ENCODE measurements at places on chromosomes 11 and 22.
A peak's percentile ranks its signal among the peaks of the same experiment; 100 is the strongest.

DNA sequence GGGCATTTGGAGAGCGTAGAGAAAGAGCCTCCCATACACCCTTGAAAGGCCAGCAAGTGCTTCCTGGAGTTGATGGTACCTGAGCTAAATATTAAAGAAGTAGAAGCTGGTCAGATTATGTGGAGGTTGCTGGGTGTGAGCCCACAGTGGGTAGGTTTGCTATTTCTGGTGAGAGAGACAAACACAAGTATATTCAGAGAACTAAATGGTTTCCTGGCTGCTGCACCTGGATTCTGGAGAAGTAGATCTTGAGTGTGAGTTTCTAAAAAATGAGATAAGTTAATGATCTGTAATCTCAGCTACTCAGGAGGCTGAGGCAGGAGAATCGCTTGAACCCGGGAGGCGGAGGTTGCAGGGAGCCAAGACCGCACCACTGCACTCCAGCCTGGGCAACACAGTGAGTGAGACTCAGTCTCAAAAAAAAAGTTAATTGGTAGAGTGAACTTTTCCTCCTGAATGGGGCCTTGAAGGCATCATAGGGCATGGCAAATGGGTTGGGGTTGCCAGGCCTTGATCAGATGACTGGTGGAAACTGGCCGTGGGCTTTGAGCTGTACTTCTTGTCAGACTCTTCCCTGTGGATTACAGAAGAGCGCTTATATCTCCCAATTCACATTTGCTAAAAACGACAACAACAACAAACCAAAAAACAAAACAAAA, 75.8 kb downstream of the ADAMTS15 start:
- DNase-seq: no peak

DNA sequence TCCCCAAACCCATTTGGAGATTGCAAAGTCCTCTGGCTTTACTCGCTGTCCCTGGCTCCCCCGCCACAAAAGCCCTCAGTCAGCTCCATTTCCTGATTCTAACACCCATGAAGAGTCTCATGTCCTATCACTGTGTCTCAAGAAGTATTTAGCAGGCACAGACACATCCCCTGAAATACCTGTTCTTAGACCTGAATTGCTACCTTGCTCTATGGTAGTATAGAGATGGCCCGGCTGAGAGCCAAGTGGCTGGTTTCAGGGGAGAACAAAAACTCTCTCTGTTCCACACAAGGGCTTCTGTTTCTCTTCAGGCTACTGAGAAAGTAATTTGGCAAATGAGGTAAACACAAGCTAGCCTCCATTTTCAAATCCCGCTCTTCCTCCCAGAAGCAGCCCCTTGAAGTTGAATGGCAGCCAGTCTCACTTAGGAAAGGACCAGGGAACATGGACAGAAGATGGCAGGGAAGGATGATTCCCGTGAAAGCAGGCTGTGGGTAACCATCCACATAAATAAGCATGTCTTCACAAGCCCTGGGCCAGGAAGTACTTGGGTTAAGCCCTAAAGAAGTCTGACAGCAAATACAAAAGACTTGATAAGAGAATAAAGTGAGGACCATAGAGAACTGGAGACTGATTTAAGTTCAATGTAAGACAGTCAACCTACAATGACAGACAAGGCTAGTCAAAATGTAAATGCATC, 137.8 kb downstream of the C11orf58 start:
- DNase-seq: no peak

- DNase-seq: no peak
These were observed 202.8 kb upstream of the BDNF start for GRCh38 chr11:27902981-27903624.

DNA sequence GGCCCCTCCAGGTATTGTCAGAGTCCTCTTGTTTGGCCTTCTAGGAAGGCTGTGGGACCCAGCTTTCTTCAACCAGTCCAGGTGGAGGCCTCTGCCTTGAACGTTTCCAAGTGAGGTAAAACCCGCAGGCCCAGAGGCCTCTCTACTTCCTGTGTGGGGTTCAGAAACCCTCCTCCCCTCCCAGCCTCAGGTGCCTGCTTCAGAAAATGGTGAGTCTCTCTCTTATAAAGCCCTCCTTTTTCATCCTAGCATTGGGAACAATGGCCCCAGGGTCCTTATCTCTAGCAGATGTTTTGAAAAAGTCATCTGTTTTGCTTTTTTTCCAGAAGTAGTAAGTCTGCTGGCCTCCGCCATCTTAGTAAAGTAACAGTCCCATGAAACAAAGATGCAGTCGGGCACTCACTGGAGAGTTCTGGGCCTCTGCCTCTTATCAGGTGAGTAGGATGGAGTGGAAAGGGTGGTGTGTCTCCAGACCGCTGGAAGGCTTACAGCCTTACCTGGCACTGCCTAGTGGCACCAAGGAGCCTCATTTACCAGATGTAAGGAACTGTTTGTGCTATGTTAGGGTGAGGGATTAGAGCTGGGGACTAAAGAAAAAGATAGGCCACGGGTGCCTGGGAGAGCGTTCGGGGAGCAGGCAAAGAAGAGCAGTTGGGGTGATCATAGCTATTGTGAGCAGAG, at the start of gene CD3E:
Gene CD3E (plus strand): TSS at position 163 of the 681 bp plus-strand sequence. CDS start 223 bp downstream, at position 386.
- no peak for DNase-seq

- DNase-seq: no peak
These were observed 166.1 kb upstream of the API5 start for GRCh38 chr11:43145653-43146052.

GRCh38 chr11:110000031-110000502, 93.1 kb upstream of the ZC3H12C start:
- DNase-seq: no peak

DNA sequence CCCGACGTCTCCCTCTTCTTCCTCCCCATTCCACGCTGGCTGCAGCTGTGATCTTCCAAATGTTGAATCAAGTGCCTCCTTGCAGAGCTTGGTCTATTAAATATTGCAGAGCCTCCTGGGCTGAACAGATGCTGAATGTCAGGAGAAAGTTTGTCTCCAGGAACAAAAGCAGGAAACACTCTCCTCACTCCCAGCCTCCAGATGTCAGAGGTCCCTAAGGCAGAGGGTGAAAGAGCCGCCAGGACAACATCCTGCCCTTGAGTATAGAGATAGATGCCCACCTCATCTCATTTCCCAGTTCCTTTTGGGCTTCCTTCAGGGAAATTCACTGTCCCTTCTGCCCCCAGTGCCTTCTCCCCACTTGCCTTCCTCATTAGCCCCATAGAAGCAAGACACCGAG, 40.8 kb upstream of the IGSF9B start:
- DNase-seq: no peak

- DNase-seq: peak; percentile 57
These were observed 519 bp downstream of the ARRB1 start for GRCh38 chr11:75350743-75351540.

DNA sequence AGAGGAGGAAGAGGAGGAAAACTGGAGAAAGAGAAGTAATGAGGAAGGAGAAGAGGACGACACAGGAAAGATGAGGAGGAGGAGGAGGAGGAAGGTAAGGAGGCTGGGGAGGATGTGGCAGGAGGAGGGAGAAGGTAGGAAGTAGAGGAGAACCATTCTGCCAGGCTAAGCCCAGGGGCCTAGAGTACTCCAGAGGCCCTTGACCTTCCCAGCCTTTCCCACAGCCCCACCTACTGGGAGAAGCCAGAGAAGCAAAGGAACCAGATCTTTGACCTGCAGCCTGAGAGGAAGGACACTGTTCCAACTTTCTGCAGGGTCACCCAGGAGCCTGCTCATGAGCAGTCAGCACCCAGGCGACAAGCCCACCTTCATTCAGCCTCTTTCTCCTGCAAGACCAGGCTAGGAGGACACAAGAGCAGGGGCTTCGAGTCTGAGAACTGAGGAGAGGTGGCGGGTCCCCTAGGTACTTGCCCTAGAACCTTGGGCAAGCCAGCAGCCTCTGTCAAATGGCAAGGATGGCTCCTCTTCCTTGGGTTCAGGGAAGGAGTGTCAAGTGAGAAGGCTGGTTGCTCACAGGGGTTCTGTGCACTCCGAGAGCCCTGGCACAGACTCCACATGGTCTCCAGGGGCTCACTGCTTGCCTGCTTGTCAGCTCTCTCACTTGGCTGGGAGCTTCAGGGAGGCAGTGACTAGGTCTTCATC, 27.9 kb upstream of the OAF start:
- no peak for DNase-seq

GRCh38 chr11:122167100-122167499, 51.1 kb upstream of the BLID start:
- DNase-seq: no peak

GRCh38 chr11:113568566-113568965, 93.4 kb upstream of the DRD2 start:
- no peak for DNase-seq

GRCh38 chr22:32448980-32449379, 15.3 kb downstream of the BPIFC start:
- no peak for DNase-seq

DNA sequence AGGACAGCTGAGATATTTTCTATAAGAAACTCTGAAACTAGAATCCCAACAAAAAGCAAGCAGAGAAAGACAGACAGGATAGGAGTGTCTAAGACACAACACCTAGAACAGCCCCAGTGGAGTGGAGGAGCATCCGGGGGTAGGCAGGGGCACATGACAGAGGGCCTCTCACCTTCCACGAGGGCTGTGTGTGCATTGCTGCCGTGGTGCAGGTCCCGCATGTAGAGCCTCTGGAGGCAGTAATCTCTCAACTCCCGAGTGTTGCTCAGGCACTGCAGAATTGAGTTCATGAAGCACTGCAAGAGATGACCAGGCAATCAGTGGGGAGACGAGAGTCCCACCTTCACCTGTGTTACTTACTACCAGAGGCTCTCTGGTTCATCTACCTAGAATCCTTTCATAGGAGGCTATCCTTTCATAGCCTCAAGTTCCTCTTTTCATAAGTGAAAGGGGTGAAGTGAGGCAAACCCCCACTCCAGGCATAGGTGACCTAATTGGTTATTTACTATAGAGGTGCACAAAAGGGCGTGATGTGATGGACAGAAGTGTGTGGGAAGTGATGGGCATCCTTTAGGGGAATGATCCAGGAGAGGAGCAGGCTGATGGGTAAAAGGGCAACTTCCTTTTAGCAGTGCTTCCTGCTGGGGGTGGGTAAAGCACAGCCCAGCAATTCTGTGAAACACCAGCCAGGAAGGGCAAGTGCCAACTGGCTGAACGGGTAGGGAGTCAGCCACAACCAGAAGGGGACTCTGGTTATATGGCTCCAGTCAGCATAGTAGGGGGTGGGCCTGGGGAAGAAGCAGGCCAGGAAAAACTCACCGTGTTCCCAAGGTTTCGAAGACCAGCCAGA, 13.1 kb upstream of the MFRP start:
- DNase-seq: no peak

DNA sequence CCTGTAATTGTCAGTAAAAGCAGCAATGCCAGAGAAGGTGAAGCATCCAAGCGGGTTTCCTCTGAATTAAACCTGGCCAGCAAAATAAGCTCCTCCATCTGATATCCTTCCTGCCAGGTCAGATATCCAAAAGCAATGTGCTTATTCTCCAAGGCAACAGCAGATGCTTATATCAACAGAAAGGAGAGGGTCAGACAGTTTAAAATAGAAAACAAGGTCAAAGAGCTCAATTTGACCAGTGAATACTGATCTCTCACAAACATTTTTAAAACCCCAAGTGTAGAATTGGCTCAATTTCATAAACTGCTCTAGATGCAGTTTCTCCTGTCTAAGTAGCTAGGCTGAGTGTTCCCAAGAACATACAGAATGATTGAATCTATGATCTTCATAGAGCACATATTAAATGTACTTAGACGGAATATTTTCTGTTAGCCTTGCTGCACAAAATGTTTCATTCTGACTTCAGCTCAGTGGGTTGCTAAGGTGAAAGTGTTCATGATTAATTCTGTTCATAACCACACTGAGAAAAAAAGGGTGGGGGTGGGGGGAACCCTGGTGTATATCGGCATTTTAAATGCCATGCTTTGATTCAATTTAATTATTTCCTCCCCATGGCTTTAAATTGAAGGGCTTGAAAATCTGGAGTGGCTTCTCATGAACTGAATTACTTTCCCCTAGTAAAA, 174.2 kb upstream of the ARHGAP20 start:
- peak; percentile 23 for DNase-seq

DNA sequence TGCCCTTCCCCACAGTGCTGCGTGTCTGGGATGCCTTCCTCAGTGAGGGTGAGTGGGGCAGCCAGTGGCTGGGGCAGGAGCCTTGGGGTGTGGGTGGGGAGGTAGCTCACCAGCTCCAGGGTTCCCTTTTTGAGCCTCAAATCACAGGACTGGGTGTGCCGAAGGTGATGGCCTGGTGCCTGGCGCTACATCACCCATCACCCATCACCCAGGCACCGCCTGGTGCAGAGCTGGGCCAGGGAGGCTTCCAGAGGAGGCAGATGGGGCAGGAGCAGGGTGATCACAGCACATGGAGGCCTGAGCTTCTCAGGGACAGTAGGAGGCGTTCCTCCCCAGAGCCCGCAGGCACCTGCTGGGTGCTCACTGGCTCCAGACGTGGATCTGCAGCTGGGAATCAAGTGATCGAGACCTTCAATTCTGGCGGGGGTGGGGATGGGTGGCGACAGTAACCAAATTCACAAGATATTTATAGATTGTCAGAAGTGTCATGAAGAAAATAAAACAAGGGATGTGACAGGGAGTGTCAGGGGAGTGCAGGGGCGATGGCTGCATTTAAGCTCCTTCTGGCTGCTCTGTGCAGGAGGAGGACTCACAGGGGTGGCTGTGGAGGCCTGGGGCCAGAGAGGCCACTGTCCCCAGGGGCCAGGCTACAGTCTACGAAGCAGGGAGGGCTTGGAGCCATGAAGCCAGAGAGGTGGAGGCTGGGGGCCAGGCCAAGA, 3.2 kb downstream of the TBC1D10C start:
- no peak for DNase-seq

- DNase-seq: no peak
These were observed 25.3 kb downstream of the STIM1 start for GRCh38 chr11:3880724-3881123.

DNA sequence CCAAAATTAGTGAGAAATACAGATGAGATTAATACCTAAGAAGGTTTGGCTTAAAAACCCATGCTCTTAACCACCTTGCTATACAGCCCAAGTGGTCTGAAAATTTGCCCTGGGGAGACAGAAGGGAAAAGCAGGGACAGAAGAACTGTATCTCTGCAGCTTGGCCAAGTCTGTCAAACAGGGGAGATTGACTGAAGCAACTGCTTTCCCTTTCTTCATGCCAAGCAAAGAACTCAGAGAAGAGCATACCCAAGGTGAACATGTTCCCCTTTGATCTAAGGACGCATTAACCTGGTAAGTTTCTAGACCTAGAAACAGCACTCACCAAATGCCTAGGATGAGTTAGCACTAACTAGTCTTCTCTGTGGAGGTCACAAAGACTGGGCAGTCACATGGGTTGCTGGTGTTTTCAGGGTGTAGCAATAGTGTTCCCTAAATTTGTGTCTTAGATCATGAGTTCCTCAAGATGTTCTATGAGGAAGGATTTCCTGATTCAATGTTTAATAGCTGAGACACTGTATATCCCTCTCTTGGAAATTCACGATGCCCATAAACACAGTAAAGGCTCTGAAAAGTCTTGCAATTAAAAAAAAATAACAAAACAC, 75.6 kb upstream of the GRAMD1B start:
- no peak for DNase-seq

GRCh38 chr22:23270212-23270733, 90.0 kb downstream of the BCR start:
- DNase-seq: no peak

DNA sequence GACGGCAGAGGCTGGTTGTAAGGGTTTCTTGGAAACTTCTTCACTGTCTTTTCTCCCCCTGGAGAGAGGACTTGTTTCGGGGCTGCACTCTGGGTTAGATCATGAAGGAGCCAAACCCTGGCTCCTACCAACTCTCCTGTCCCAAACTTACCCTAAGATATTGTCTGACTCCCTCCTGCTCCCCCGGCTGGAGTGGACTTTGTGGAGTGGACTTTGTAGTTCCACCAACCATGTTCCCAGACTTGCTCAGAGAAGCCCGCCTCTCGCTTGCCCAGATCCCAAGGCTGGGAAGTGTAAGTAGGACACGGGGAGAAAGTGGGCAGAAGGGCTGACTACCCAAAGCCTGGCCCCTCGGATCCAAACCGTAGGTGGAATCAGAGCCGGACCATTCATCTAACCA, 1.2 kb downstream of the CXCR5 start:
- no peak for DNase-seq
